ENCODE measurements at places on chromosomes 6 and 20.

DNA sequence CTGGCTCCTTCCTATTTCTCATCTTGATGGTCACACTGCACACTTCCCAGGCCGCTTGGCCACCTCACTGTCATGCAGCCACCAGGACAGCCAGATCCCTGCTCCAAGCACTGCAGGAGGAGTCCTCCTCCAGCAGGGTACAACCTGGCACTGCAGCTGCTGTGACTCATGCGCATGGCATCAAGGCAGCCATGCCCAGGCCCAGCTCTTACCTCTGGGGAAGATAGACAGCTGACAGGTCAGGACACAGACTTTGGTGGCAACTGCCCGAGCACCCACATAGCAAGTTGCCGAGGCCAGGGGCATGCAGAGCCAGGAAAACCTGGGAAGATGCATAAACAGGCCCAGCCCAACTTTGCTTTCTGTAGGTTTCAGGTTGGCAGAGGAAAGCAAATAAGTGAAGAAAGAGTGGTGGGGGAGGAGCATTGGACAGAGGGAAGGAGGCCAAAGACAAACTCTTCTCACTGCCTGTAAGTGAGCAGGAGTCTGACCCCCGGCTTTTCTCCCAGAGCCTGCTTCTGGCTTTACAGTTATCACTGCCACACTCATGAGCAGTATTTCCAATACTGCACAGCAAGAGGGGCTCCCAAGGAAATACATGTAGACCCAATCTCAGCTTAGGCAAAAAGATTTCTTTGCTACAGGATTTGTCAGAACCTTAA is 38.8 kb downstream of the SLC22A3 start:
- no peak for DNase-seq

DNA sequence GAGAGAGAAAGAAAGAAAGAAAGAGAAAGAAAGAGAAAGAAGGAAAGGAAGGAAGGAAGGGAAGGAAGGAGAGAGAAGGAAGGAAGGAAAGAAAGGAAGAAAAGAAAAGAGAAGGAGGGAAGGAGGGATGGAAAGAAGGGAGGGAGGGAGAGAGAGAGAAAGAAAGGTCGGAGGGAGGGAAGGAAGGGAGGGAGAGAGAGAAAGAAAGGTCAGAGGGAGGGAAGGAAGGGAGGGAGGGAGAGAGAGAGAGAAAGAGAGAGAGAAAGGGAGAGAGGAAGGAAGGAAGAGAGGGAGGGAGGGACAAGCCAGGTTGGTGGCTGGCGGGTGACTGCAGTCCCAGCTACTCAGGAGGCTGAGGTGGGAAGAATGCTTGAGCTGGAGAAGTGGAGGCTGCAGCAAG is 27.3 kb upstream of the ZNF184 start:
- no peak for DNase-seq

DNA sequence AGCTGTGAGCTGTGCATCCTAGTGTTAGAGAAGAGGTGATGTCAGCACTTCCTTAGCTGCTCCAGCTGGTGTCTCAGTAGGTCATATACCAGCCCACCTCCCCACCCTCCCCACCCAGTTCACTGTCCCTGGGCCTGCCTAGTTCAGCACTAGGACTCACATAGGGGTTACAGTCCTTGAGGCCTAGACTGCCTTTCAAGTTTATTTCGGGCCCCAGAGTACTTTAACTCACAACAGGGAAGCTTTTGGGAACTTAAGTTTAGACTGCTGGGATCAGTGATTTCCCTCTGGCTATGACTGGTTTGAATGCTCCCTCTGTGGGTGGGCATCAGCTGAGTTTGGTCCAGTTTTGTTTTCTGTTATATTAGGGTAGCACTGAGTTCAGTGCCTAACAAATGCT is 139.2 kb upstream of the MMS22L start:
- no peak for DNase-seq

GRCh38 chr6:16849280-16849987 is 88.2 kb upstream of the ATXN1 start:
- no peak for DNase-seq

GRCh38 chr20:3661814-3662665 is 1.2 kb downstream of the GFRA4 start:
- no peak for DNase-seq

DNA sequence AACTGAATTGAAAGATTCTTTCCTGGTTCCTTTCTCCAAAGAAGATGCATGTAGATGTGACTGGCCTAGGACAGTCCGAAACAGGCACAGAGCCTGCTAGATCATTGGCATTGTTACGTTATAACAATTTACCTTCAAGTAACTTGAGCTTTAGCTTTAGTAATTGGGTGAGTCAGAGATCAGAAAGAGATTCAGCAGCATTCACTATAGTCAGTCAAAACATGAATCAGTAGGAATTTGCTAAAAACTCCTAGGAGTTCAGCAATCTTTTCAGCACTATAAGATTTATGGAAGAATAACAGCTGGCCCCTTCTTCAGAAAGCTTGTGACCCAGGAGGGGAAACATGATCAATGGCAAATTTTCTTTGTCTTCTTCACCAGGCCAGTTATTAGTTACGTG is 281.7 kb upstream of the PRDM1 start:
- DNase-seq, result no peak

- no peak for DNase-seq
Measured at GRCh38 chr6:3426091-3426926, 30.5 kb downstream of the SLC22A23 start.

GRCh38 chr6:142294679-142295078 is 7.1 kb upstream of the ADGRG6 start:
- no peak for DNase-seq

GRCh38 chr6:43933148-43933885 is 163.3 kb downstream of the VEGFA start:
- peak; percentile 52 for DNase-seq

DNA sequence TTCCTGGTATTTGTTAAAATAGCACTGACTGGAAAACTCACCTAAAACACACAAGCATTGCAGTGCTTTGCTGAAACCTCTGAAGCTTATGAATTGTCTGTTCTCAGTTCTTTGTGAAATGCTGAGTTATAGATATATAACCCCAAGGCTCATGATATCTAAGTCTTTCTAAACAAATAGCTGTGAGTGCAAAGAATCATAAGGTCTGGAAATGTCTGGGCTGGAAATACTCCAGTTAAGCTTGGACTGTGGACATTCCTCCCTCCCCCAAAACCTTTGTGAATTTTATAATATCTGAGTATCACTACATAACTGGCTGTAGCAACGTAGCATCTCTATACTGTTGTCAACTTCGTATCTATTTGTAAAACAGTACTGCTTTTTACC is 69.1 kb downstream of the CBLN4 start:
- no peak for DNase-seq

- DNase-seq, result no peak
Measured at GRCh38 chr6:140893432-140893831, 1239.3 kb upstream of the GJE1 start.

- no peak for DNase-seq
Measured at GRCh38 chr20:48944663-48945297, 23.3 kb downstream of the ARFGEF2 start.

GRCh38 chr20:25489221-25489871 is 81.9 kb downstream of the GINS1 start:
- DNase-seq, result no peak

- no peak for DNase-seq
Measured at GRCh38 chr6:42320762-42321161, 103.1 kb upstream of the MRPS10 start.

GRCh38 chr20:50663095-50663821 is 28.1 kb downstream of the RIPOR3 start:
- peak; percentile 56 for DNase-seq

GRCh38 chr6:155188707-155189496 is 74.9 kb upstream of the CLDN20 start:
- DNase-seq, result no peak

DNA sequence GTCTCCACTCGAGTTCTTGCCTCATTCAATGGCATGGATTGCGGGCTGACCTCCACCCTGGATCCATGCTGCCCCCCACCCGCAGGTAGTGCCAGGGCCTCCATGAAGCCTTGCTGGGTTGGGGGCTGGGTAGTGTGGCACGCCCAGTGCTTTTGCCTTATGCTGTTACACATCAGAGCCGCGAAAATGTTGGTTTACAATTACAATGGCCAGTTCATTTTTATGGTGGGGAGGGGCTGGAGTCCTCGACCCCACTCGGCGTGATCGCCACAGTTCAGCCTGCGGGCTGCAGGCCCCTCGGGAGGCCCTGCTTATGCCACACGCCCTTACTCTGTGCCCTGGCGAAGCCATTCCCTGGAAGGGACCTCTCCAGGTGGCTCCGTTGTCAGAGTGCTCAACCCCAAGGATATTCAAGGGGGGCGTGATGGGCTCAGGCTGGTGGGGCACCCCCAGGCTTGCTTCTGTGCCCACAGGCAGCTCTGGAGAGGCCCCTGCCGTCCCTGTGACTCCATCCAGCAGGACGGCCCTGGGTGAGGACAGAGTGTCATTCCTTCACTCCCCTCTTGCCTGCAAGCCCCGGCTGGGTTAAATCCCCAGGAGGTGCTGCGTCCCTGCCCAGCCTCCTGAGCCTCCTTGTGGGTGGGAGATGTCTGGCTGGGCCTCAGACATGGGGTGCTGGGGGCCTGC is 14.8 kb downstream of the ITPA start:
- no peak for DNase-seq

GRCh38 chr20:38350879-38351775 is 4.8 kb downstream of the LBP start:
- DNase-seq, result no peak

DNA sequence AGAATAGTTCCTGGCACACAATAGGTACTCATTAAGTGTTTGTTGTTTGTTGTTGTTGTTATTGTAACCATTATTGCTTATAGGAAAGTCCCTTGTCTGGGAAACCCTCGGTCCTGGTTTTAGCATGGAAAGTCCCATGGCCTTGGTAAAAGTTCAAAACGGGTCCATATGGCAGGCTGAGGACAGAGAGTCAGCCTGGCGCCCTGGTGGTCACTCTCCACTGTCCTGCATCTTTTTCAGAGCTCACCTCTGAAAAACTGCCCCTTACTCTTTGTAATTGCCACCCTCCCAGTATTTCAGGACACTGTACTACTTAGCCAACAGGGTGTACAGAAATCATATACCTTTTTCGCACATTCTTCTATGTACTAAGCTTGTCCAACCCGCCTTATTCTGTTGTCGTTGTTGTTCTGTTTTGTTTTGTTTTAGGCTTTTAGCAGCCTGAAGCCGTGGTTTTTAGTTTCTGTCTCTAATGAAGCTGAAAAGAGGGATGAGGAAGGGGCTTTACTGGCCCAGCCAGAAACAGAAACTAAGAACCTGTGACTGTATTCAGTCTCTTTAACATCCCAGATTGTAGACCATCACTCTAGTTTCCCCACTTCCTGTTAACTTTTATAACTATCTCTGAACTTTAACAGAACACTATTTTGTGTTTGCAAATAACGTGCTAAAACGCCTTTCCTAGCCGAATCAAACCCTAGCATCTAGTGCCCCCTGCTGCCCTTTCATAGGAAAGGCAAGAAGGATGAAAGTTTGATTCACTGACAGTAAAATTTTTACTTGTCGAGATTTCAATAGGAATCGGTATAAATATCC is 7.6 kb upstream of the TMEM14A start:
- peak; percentile 69 for DNase-seq

DNA sequence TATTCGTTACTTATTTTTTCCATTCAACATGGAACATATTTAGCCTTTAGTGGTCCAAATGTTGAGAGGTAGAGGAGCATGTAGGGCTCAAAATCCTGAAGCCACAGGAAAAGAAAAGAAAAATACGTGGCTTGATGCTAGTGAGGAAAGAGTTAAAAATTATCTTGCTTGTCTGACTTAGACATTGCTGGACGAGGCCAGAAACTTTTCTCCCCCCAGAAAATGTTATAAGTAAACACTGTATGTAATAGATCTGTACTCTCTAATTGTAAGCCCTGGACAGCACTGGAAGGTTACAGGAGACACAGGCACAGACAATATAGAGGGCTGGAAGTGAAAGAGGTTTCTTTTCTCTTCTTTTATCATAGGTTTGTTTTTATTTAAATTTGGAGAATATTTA is 165.6 kb downstream of the ZFP64 start:
- no peak for DNase-seq

DNA sequence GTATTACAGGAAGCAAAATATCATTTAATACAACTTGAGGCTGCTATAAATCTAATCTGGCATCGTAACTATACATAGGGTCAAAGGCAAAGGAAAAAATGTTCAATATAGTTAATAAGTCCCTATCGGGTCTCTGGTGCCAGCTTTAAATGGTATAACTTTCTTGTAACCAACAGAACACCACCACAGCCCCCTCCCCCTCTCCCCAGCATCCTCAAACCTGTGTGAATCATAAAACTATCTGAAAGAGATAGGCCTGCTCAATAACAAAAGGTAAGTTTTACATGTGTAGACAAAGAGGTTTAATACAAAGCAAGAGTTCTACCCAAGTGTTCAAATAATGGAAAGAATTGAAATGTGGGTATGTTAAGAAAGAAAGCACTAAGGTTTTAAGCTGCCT is 12.2 kb downstream of the SMLR1 start:
- no peak for DNase-seq

- DNase-seq, result no peak
Measured at GRCh38 chr6:165939601-165940290, 227.9 kb downstream of the TBXT start.

GRCh38 chr6:136594671-136595070 is 44.4 kb upstream of the MAP7 start:
- DNase-seq, result no peak

GRCh38 chr20:50197463-50198179 is 7.0 kb downstream of the CEBPB start:
- DNase-seq, result no peak

GRCh38 chr20:63023936-63024571 is 17.3 kb upstream of the BHLHE23 start:
- DNase-seq, result no peak

- no peak for DNase-seq
Measured at GRCh38 chr6:147310521-147310920, 106.3 kb downstream of the STXBP5 start.

GRCh38 chr6:5379647-5380242 is 118.4 kb downstream of the FARS2 start:
- peak; percentile 32 for DNase-seq

DNA sequence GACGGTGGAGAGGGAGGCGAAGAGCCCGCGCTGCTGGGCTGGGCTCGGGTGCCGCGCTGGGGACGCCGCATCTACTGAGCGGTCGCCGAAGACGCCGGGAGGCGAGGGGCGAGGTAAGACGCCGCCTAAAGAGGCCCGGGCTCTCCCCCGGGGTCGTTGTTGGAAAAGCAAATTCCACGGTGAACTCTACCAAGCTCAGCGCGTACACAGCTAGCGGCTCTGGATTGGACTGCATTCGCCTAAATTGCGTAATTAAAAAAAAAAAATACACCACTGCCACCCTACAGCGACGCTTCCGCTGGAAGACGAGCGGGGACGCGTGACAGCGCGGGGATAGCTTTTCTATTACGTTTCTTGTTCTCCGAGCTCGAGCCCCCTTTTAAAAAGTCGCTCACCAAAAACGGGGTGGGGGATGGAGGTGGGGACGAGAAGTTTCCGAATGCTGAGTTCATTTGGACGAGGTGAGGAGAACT is 92.0 kb upstream of the PRDM1 start:
- DNase-seq, result peak; percentile 48

Measured in SK-N-SH (cell line).